ENCODE measurements at places on chromosomes 6 and 20. TPM values are rescaled to one million over a fixed set of nuclear protein-coding genes. Genes with fewer than 3 reads are reported as not detected.

- DNase-seq, result no peak
These were observed 467 bp downstream of the PXT1 start for GRCh38 chr6:36442103-36442670.

DNA sequence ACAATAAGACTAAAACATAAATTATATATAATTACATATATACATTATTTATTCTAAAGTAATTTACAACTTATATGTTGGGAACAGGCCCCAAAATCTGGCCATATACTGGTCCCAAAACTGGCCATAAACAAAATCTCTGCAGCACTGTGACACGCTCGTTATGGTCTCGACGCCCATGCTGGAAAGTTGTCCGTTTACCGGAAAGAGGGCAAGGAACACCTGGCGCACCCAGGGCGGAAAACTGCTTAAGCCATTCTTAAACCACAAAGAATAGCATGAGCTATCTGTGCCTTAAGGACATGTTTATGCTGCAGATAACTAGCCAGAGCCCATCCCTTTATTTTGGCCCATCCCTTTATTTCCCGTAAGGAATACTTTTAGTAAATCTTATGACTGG, 164.9 kb downstream of the CENPW start:
- no peak for DNase-seq

DNA sequence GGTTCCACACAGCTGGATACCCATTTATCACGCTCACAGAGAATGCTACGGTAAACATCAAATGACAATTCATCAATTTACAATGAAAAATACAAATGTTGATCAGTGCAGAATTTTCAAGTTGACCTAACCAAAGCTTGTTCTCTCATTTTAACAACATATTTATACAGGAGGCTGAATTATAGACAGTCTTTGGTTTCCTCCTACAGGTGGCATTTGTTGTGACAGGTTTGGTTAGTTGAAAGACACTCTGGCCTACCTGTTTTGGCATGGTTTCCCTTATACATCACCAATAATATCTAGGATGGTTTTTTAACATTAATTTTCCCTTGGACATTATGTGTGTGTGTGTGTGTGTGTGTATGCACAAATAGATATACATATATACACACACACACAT, 642.5 kb upstream of the MMS22L start:
- DNase-seq, result no peak

GRCh38 chr6:165308926-165309731, at the start of gene C6orf118:
TSS of gene C6orf118 (minus strand) at chr6:165309605. CDS start at chr6:165309586, 19 bp downstream.
- peak; percentile 84 for DNase-seq

DNA sequence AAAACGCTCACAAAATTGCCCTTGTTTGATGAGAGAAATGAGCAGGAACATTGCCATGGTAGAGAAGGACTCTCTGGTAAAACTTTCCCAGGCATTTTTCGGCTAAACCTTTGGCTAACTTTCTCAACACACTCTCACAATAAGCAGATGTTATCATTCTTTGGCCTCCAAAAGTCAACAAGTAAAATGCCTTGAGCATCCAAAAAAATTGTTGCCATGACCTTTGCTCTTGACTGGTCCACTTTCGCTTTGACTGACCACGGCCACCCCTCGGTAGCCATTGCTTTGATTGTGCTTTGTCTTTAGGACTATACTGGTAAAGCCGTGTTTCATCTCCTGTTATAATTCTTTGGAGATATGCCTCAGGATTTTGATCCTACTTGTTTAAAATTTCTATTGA, 41.1 kb upstream of the PREP start:
- no peak for DNase-seq

DNA sequence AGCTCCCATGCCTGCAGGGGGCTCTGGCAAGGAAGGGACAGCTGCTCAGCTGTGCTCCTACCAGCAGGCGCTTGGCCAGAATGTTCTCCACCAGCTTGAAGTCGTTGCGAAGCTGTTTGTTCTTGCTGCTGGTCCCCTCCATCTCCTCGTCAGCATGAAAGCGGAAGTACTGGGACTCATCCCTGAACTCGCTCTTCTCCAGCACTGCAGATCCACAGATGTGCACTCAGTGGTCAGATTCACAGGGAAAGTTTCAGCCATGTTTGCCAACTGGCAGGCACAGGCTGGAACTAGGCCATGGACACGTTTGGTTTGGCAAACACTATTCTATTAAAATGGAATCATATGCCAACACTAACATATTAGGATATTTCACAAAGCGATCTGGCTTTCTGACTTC, 167.9 kb downstream of the PREX1 start:
- no peak for DNase-seq

- no peak for DNase-seq
These were observed 37.1 kb upstream of the TFAP2A start for GRCh38 chr6:10451828-10452509.

DNA sequence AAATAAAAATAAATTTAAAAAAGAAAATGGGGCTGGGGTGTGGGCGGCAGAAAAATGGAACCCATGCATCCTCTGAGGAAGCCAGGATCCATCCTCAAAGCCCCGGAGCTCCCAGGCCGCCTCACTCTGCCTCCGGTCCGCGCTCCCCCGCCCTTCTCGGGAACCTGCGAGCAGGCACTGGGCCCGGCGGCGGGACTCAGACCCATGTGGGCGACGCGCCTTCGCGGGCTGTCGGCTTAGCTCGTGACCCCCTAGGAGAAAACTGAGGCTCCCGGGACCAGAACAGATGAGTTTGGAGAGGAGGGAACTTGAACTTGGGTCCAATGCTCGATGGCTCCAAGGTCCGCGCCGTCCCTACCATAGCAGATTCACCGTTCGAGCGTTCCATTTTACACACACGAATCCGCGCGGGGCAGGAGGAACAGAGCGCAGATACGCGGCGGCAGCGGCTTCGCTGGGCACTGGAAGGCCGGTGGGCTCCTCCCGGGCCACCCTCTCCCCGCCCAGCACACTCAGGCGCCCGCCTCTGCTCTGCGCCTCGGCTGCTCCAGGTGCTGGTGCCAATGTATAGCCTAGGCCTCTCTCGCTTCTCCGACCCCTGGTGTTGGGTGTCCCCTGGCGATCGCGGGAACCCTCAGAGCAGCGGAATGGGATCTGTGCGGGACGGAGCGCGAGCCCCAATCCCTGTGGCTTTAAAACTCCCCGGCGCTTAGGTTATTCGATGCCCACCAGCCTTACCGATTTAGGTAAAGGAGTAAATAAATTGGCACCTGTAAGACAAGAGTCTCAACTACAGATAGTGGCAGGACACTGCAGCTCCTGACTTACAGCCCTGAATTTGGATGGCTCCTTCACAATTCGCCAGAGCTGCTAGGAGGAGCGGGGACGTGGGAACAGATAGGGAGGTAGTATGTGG, 39.2 kb downstream of the DPPA5 start:
- DNase-seq, result no peak

- DNase-seq, result no peak
These were observed 2.2 kb downstream of the HAO1 start for GRCh38 chr20:7938058-7938457.

The MEI4 gene
- 0.21 TPM for total RNA-seq

The CDH26 gene
- total RNA-seq, result 4.1 TPM

The MCCD1 gene
- total RNA-seq, result not detected
